ENCODE measurements at places on chromosomes 2 and 18.

DNA sequence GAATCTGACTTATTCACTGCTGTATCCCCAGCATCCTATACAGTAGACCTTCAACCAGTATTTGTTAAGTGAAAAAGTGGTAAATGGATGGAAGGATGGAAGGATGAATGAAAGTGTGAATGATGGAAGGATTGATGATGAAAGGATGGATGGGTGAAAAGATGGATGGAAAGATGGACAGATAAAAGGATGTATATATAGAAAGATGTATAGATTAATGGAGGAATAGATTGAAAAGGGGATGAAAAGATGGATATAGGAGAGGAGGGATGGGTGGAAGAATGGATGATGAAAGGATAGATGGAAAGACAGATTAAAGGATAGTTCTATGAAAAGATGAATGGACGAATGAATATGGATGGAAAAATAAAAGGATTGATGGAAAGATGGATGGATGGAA is 50.0 kb downstream of the PSD4 start:
- no peak for DNase-seq

DNA sequence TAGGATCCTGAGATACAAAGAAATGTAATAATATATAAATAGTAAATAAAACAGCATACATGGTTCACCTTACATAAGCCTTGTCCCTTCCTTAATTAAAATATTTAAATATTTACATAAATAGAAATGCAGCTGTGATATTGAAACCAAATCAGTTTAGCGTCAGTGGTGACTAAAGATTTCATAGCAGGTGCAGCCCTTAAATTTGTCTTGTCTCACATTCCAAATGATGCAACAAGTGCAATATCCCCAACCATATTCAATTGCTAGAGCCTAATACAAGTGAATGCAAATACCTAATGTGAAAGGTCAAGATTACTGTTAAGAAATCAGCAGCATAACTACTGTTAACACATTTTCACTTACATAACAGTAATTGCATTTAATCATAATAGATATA is 539.5 kb downstream of the NYAP2 start:
- DNase-seq = no peak

DNA sequence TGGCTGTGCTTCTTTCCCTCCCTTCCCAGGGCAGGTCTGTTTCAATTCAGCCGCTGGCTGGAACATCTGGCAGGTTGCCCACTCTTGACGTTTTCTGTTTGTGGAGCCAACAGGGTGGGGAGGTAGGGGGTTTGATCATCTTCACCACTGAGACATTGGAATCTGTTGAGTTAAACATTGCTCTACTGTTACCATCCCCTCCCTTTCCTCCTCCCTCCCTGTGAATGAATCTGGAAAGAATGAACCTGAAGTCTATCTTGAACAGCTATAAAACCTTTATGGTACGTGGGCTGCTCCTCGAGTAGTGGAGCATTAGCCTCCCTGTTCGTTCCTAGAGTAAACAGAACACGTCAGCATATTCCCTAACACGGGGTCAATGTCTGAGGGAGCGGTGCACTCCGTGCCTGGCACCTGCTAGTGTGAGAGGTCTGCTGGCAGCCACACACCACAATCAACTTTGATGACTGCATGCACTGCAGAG is 249.9 kb upstream of the RBBP8 start:
- DNase-seq = no peak

DNA sequence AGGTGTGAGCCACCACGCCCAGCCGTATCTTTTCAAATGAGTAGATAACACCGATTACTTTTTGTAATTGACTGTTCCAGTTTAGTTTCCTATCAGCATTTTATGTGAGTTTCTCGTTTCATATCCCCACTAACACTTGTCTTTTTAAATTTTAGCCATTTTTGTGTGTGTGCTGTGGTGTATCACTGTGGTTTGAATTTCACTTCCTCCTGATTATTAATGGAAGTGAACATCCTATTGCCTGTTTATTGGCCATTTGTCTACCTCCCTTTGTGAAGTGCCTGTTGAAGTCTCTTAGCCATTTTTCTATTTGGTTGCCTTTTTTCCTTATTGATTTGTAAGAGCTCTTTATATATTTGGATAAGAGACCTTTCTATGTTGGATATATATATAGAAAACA is 91.7 kb upstream of the STON1 start:
- DNase-seq = no peak

DNA sequence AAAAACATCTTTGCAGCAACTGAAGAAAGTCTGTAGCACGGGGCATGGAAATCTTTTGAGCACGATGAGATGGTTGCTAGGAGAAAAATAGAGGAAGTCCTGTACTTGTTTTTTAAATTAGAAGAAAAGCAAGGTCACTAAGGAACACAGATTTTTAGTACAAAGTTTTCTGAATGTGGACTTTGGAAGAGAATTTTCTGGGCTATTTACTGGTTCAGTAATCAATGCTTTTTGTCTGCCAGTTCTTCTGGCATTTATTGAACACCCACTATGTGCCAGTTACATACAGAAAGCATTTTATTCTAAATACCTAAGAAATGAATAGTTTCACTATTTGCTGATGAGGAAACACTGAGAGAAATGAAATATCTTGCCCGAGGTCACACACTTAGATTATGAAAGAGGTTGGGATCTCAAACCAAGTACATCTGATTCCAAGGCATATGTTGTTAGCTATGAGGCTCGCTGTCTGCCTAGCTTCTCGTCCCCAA is 15.6 kb upstream of the MAP3K20 start:
- DNase-seq = no peak

DNA sequence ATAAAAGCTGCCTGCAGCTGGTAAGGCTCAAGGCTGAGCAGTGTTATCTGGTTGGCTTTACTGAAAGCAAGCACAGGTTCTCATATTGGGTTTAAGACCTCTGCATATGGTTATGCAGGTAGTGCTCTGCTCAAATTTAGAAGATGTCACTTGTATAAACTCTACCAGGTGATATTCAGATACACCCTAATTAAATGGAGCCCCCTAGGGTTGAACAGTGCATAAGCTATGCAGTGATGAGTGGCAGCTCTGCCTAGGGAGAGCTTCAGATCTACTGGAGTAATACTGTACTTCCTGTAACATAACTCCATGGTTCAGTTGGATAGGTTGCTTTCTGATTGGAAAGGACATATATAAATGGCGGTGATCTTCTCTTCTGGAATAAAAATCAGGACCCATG is 222.7 kb downstream of the CYRIA start:
- no peak for DNase-seq

All from GM12878 (cell line).